SK-N-SH treated with all-trans-retinoic acid at 6 μM for 48 hours (cell line): ENCODE measurements at places on chromosomes 6 and 20.
A peak's percentile ranks its signal among the peaks of the same experiment; 100 is the strongest.

DNA sequence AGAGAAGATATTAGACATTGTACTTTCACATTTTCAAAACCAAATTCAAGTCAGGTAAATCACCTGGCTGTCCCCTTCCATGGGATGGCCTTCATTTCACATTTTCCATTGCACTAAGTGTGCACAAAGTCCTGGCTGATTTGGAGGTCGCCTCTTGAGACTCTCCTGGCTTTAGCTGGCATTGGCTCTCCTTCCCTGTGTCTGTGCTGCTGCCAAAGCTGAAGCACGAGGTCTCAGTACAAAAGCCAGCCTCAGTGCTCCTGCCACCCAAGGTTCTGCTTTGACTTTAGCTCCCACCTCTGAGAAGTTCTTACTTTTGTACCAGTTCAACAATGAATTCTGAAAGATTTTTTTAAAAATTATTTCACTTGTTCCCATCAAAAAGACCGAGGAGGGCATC lies 289.2 kb upstream of the CNR1 start:
- ATAC-seq: no peak

DNA sequence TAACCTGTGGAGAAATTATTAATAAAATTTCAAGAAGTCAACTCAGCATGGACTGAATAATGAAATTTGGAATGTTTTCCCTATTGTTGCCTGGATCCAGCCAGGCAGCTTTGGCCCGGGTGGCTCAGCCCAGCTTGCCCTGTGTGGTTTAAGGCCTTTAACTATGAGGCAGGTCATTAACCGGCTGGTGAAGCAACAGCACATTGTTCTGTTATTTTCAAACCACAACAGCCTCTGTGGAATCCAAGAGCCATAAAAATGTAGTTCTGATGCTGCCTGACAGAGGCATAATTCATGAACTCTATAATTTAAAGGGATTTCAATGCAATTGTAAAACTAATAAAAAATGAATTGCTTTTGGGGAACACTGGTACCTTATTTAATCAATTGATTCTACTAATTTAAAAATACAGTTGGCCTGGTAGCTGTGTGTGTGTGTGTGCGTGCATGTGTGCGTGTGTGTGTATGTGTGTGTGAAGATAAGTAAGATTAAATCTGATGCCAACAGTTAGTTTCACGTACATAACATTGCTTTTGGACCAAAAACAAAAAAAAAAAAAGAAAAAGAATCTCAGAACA lies 117.7 kb downstream of the RPS12 start:
- ATAC-seq: no peak

DNA sequence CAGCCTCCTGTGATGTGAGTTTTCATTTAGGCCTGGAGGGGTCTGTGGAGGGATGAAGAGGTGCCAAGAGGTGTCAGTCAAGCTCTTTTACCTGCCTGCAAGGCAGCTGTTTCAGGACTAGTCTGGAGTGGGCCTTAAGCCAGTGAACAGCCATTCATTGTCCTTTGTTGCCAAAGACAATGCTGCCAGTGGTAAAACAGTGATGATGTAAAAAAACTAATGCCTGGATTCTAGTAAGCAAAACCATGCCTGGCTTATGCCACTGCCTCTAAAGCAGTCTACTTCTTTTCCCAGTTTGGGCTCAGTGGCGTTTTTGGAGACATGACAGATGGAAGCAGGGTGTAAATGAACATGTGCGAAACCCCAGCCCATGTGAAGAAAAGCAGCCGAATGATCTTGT lies 93.5 kb upstream of the KCNK16 start:
- ATAC-seq: no peak

GRCh38 chr6:108650781-108651180 lies 90.1 kb downstream of the FOXO3 start:
- ATAC-seq: no peak

DNA sequence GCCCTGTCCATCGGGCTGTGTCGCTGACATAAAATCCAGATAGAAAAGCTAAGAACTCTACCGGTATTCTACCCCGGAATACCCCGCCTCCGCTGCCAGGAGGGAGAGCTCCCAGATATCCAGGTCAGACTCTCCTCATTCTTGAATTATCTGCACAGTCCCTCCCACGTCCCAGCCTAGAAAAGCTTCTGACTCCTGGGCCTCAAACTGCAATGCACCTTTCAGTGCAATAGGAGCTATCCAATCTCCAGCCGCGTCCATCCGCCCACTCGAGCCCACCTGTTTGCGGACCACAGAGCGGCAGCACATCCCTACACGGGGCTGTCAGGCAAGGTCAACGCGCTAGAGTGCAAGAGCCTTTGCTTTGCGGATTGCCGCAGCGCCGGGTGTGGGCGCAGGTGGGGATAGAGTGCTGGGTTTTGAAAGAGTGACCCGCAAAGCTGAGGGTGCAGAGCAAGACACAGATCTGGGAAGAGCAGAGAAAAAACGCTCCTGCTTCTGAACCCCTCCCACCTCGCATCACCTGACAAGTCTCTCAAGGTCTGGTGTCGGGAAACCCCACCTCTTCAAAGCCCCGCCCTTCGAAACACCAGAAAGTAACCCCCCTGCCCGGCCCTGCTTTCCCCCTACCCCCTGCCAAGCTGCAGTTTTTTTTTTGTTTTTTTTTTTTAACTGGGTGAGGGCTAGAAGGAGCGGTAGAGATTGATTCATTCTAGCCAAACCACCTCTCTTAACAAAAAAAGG lies 1.3 kb downstream of the TAPBP start:
- peak; percentile 72 for ATAC-seq

- ATAC-seq: peak; percentile 12
Measured at GRCh38 chr6:112038268-112038667, 15.6 kb upstream of the CCN6 start.

GRCh38 chr6:14290772-14291330 lies 173.3 kb downstream of the CD83 start:
- ATAC-seq: no peak

GRCh38 chr6:133093956-133094355 lies 147.2 kb upstream of the EYA4 start:
- no peak for ATAC-seq

- ATAC-seq: no peak
Measured at GRCh38 chr6:33077908-33078307, 2.1 kb downstream of the HLA-DPB1 start.
